ENCODE measurements at places on chromosomes 5 and 9.

- peak; percentile 43 for DNase-seq
Observed at GRCh38 chr9:114691046-114691955, 9.3 kb upstream of the TEX48 start.

GRCh38 chr9:119289740-119290433 lies 79.3 kb downstream of the BRINP1 start:
- no peak for DNase-seq

DNA sequence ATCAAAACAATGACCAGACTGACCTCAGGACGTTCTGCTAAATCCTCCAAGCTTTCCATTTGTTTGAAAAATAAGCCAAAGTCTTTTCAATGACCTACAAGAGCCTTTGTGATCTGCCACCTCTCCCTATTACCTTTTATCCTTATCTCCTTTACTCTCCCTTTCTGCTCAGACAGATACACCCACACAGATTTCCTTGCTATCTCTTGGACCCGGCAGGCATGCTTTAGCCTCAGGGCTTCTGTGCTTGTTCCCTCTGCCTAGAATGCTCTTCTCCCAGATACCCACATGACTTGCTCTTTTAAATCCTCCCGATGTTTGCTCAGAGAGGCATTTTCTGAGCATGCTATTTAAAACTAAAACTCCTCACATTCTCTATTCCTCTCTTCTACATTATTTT lies 8.9 kb upstream of the ELOVL7 start:
- no peak for DNase-seq

DNA sequence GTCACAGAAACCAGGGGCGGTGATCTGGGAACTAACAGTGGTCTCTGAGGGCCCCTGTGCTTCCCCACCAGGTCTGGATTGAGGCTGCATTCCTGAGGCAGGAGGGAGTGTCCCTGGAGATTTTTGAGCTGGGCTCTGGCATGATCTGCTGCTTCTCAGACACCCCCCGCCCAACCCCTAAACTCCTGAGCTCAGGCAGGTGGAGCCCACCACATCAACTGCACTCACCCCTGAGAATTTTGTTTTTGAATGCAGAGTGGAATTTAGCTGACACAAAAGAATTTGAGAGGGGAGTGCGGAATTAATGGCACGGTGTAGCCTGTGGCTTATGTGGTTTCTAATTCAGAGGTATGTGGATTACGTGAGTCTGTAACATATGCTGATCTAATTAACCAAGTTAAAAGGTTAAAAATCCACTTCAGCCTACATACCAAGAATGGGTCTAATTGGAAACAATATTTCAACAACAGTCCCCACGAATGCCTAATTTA lies 23.9 kb upstream of the CTSL start:
- no peak for DNase-seq

DNA sequence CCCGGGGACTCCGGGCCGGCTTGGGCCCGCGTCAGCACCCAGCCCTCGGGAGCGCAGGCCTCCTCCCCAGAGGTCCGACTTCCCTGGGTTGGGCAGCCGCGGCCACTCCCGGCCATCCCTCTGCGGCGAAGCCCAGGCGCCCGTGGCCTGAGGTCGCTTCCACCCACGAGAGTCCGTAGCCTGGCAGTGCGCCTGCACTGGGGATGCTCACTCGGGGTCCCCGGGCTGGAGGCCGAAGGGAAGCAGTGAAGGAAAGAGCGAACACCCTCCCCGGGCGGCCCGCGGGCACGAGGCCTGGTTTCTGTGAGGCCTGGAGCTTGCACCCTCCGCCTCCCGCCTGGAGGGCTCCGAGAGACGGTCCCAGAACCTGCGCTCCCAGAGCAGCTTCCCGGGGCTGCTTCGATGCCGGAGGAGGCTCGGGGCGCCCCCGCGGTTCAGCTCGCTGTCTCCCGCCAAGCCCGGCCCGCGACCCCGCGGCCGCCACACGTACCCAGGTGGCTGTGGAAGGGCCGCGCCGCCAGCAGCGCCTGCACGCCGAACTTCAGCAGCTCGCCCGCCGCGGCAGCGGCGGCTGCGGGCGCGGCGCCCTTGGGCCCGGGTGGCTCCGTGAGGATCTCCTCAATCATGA lies 607 bp downstream of the BARX1 start:
- no peak for DNase-seq

GRCh38 chr9:101458963-101459631 lies 23.5 kb upstream of the ALDOB start:
- DNase-seq, result no peak

- peak; percentile 71 for DNase-seq
Observed at GRCh38 chr9:36166168-36166927, 2.8 kb upstream of the CCIN start.

- DNase-seq, result no peak
Observed at GRCh38 chr5:82537687-82538306, 259.6 kb upstream of the RPS23 start.

- DNase-seq, result no peak
Observed at GRCh38 chr5:11476866-11477265, 427.4 kb downstream of the CTNND2 start.

- DNase-seq, result no peak
Observed at GRCh38 chr5:127595484-127596368, 53.2 kb upstream of the CTXN3 start.

- DNase-seq, result no peak
Observed at GRCh38 chr5:62547945-62548630, 30.5 kb upstream of the LRRC70 start.

DNA sequence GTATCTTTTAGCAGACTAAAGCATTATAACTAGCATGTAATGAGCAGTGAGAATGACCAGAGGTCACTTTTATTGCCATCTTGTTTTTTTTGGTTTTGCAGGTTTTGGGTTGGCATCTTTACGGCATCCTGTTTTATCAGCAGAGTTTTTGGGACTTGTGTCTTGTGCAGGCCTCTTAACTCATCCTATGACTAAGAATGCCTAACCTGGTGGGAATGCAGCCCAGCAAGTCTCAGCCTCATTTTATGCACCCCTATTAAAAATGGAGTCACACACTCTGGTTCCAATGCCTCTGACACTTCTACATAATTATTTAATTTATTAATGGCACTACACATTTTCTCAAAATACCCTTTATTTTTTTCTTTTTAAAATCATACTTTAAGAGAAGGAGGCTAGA lies 726.5 kb upstream of the RIOK2 start:
- DNase-seq, result no peak

GRCh38 chr5:14265570-14265969 lies 122.4 kb downstream of the TRIO start:
- no peak for DNase-seq

- no peak for DNase-seq
Observed at GRCh38 chr9:16728137-16728508, 142.3 kb downstream of the BNC2 start.

GRCh38 chr9:12884736-12885395 lies 110.0 kb downstream of the LURAP1L start:
- DNase-seq, result no peak

DNA sequence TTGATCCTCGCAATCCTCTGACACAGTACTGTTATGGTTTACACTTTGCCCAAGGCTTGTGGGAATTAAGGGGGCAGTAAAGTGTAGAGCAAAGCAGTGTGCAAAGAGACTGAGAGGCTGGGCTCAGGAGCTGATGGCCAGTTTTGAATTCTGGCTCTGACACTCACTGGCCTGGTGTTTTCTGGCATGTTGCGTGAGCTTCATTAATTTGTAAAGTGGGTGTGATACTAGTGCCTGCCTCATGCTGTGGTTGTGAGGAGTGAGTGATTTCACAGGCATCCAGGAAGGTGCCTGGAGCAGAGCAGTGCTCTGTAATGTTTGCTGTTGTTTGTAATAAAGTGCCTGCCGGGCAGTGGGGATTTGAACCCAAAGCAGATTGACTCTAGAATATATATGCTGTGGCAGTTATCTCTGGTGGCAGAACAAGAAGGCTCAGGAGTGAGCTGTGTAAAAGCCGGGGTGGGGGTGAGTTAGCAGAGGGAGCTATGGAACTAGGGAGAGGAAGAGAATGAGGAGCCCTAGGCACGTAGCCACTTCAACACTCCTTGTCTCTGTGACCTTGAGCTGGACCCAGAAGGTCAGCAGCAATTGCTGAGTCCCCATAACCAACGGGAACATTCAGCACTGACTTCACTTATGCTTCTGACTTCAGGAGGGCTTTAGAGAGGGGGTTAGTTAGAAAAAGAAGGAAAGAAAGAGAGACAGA lies 108.5 kb downstream of the DOCK2 start:
- no peak for DNase-seq

- no peak for DNase-seq
Observed at GRCh38 chr9:93303258-93303771, 119.4 kb downstream of the WNK2 start.

DNA sequence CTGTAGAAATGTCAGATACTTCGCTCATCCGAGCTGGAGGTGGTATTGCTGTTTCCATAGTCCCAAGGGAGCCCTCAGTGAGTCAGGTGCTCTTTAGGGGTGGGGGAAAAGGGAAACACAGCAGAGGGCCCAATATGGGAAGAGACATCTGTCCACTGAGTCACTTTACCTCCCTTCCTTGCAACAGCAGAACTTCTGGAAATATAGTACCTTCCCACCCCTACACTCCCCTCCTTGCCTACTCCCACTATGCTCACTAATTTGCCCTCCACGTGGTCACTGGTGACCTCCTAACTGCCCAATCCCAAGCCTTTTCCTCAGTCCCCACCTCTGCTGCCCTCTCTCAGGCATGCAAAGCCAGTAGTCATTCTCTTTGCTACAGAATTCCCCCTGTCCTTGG lies 1.9 kb downstream of the HK3 start:
- no peak for DNase-seq

DNA sequence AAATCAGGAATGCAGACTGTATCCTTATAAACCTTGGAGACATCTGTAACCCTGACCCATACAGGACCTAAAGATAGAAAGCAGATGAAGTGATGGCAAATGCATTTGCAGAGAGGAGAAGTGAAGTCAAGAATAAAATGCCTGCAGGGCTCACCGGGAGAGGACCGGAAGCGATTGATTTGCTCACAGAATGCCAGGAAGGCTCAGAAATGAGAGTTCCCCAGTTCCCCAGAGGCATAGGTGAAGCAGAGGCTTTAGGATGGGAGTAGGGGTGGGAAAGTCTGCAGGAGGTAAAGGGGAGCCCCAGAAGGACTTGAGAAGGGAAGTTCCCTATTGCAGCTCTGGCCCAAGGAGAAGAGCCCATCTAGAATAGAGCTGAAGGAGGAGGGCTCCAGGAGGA lies 63.9 kb upstream of the TNFAIP8 start:
- DNase-seq, result no peak

GRCh38 chr5:61449804-61450492 lies 117.9 kb downstream of the ZSWIM6 start:
- no peak for DNase-seq

DNA sequence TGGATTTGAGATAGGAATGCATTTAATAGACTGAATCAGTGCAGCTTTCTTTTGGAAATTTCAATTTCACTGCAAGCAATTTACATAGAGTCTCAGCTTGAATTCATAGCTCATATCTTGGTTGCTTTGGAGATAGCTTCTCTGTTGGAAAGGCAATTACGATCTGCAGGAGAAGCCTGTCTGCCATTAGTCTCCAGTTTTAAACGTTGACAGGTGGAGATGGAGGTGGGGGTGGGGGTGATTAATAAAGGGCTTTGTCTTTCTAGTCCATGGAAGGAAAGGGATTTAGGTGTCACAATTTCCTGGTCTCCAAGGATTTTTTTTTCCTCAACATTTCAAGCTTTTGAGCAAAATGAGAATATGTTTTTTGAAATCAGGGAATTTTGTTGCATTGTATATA lies 184.7 kb downstream of the CARTPT start:
- no peak for DNase-seq

DNA sequence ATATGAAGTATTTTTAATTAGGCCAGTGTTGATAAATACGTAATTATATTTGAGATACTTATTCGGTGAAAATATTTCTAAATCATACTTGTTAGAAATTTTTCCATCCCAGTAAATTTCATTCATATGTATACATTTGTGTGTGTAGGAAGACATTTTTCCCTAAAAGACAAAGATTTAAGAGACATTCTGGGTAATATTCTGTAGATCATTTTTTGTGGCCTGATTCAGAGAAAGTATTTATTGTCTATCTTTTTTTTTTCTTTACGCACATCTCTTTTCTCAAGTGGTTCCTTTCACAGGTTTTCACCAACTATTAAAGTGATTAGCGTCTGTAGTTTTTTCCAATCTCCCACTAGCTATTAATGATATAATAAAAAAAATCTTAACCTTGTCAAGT lies 224.1 kb downstream of the MEF2C start:
- no peak for DNase-seq

DNA sequence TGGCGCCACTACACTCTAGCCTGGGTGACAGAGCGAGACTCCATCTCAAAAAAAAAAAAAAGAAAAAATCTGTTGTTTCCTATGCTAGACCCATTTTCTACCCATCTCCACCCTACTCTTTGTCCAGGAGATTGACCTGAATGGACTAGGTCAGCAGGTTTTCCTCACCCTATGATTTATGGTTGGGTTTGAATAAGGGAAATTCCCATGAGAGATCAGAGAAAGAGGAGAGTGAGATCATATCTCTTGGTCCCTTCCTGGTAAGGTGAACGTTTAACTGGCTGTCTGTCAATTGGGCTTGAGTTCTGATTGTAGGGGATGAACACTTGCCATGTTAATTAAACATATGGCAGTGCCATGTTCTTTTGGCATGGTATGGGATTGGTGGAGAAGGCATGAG lies 387.4 kb downstream of the MAN2A1 start:
- DNase-seq, result no peak

GRCh38 chr5:143715616-143716015 lies 96.3 kb upstream of the HMHB1 start:
- no peak for DNase-seq

GRCh38 chr9:87109231-87109631 lies 161.9 kb upstream of the GAS1 start:
- no peak for DNase-seq

- DNase-seq, result no peak
Observed at GRCh38 chr5:74143721-74144330, 496.7 kb downstream of the ENC1 start.

GRCh38 chr5:143896516-143896915 lies 84.6 kb downstream of the HMHB1 start:
- DNase-seq, result no peak

GRCh38 chr9:81374459-81375186 lies 314.7 kb downstream of the TLE1 start:
- DNase-seq, result no peak

- no peak for DNase-seq
Observed at GRCh38 chr9:122309861-122310260, 45.2 kb downstream of the MRRF start.

DNA sequence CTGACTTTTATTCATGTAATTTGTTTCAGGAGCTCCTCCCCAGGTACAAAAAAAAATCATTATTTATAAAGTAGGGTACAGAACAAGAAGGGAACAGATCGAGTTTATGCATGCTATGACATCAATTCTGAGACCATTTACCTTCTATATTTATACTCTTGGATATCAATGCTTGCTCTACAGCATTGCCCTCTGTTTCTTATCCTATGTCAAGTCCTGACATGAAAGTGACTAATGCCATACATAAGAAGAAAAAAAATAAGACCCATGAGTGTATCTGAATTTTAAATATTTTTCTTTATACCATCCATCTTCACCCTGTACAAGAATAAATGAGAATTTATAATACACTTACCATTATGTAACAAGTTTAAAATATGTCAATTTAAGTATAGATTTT lies 2016.3 kb upstream of the CDH9 start:
- no peak for DNase-seq

Data from stimulated activated CD8-positive, alpha-beta memory T cell treated with anti-CD3 and anti-CD28 coated beads, Interleukin-2, amount 100 ng/mL, for 1 hour (primary cell).